ENCODE measurements at places on chromosomes 2 and 18.

DNA sequence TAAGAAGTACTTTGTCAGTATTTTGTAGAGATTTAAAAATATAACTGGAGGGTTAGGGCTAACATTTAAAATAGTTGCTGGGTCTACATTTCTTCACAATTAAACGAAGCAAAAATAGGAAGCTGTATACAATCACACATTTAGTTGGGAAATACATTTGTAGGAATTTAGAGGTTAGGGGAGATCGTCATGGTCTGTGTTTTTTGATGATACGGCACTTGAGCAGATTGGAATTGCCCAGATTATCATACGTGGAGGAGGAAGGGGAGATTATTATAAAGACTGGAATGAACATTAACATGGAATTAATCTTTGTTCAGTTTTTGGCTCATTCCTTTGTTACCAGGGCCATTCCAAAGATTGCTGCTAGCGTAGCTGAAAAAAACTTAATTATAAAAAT lies 84.6 kb downstream of the MTA3 start:
- DNase-seq, result no peak

- peak; percentile 73 for DNase-seq
Observed at GRCh38 chr2:226215902-226216503, 583.6 kb downstream of the IRS1 start.

GRCh38 chr2:33350632-33351031 lies 125.8 kb upstream of the RASGRP3 start:
- DNase-seq, result no peak

DNA sequence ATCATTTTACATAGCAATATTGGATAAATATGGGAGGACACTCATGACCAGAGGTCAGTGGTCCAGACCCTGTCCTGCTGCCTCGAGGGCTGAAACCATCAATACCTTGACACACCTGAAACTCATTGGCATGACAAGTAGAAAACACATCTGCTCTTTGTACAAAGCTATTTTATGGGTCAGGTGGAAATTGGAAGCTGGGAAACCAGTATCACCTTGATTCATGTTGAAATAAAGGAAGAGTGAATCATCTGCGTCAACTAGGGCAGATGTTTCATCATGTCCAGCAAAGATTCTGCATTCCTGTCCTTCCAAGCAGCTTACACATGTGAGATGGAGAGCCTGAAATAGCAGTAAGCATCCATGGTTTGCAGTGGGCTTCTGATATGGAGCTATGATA lies 80.0 kb upstream of the ERBB4 start:
- no peak for DNase-seq

- no peak for DNase-seq
Observed at GRCh38 chr2:71693286-71694270, 240.2 kb downstream of the DYSF start.

DNA sequence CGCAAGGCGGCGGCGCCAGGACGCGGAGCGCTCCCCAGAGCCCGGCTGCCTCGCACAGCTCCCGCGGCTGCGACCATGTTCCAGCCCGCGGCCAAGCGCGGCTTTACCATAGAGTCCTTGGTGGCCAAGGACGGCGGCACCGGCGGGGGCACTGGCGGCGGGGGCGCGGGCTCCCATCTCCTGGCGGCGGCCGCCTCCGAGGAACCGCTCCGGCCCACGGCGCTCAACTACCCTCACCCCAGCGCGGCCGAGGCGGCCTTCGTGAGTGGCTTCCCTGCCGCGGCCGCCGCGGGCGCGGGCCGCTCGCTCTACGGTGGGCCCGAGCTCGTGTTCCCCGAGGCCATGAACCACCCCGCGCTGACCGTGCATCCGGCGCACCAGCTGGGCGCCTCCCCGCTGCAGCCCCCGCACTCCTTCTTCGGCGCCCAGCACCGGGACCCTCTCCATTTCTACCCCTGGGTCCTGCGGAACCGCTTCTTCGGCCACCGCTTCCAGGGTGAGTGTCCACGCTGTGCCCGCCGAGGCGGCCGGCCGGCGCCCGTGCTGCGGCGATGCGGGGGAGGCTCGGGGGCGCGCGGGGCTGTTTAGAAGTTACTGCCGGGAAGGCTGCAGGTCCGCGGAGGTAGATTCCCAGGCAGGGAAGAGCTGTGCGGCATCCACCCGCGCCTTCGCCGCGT lies 696 bp downstream of the EMX1 start:
- DNase-seq, result no peak

DNA sequence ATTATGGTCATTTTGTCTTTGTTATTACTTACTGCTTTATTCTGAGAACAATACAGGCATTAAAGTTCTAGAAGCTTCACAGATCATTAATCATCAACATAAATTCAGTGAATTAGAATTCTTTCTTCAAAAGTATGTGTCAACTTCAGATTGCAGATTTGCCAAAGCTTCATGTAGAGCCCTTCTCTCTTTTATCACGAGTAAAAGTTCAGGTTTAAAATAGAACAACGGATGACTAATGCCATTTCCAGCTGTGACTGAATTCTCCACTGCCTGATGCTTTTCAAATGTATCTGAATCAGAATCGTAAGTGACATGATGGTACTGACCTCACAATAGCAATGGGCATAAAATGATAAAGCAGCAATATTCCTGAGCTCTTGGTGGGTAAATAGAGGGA lies 116.0 kb downstream of the ABCA12 start:
- no peak for DNase-seq

GRCh38 chr2:71277536-71278103 lies 50.7 kb upstream of the PAIP2B start:
- DNase-seq, result peak; percentile 2

DNA sequence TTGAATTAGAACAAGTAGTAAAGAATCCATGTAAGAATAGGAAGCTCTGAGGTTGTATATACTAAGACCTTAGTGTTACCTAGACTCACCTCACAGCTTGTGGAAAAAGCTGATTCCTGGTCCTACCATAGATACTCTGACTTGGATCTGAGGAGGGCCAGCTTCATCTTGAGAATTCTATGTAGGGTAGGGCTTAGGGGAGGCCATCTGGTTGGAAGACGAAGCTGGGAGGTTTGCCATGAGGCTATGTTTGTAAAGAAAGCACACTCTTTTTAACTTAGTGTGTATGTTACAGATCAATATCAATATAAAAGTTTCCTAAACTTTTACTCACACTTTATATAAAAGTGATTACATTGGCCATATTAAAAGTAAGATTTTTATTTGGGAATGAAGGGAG lies 77.1 kb upstream of the GALNT5 start:
- DNase-seq, result no peak

DNA sequence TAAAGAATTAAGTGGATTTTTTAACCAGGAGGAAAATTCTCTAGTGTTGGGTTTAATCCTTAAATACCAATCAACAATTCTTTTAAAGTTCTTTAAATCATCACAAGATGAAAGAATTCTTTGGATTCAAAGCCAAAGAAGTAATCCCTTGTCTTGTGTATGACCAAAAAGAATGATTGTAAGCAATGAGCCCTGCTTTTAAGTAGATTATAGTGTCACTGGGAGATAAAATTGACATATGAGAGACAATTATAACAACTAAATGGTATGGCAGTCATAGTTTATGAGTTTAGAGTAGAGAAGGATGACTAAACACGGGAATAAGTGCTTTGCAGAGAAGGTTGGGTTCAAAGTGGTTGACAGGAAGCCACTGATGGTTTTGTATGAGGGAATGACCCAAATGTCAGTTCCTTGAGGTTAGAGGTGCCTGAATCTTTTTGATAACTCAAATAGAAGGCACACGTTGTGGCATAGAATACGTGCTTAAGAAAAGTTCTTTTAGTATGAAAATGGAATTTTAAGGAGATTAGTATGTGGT lies 199.6 kb upstream of the TCF4 start:
- no peak for DNase-seq

DNA sequence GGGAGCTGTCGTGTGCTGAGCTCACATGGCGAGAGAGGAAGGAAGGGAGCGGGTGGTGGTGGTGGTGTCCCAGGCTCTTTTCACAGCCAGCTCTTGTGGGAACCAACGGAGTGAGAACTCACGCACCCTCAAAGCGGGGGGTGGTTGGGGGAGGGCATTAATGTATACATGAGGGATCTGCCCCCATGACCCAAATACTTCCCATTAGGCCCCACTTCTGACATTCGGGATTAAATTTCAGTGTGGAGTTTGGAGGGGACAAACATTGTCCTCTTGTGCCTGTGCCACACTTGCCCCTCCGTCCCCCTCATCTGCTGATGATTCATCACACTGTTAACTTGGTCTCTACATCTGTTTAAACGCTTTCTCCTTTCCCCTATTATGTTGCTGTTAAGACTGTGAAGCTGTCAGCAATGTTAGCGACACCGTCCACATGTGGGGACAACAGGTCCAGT lies 22.5 kb downstream of the INPP4A start:
- no peak for DNase-seq

DNA sequence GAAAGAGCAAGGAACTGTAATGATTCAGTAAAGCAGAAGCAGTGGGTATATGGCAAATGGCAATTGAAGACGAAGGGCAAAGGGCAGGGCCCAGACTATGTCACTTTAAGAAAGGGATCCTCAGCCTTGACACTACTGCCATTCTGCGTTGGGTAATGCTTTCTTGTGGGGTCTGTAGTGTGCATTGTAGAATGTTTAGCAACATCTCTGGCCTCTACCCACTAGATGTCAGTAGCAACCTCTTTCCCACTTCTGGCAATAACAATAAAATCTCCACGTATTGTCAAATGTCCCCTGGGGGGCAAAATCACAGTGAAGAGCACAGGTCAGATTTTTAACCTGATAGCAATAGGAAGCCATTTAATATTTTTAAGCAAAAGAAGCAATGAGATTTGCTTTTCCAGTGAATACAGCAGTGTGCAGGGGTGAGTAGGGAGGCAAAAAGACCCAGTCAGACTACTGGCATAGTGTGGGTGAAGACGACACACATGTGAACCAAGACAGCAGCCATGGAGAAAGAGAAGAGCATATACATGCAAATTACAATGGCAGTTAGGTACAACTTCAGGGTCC lies 209.5 kb downstream of the DYM start:
- DNase-seq, result no peak

DNA sequence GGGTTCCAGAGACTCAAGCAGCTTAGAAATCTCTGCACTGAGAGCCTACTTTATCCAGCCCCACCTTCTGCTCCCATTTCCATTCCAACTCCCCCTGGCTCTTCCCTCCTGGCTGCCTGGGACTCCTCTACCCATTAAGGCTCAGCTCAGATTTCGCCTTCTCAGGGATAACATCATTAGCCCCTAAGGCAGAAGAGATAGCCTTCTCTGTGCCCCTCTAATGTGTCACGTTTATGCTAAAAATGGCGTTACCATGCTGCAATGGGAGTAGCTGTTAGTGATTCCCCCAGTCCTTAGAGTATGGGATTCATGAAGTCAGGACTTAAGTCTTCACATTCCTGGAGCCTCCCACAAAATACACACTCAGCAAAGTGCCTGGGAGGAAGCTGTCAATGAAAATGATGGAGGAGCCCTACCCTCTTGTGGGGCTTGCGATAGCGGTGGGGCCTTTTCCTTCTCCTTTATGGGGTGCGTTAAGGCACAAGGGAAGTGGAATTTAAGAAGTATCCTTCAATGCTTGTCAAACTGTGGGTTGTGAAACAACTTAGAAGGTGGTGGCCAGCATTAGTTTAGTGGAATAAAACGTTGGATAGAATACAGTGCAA lies 144.7 kb upstream of the COPS8 start:
- no peak for DNase-seq

DNA sequence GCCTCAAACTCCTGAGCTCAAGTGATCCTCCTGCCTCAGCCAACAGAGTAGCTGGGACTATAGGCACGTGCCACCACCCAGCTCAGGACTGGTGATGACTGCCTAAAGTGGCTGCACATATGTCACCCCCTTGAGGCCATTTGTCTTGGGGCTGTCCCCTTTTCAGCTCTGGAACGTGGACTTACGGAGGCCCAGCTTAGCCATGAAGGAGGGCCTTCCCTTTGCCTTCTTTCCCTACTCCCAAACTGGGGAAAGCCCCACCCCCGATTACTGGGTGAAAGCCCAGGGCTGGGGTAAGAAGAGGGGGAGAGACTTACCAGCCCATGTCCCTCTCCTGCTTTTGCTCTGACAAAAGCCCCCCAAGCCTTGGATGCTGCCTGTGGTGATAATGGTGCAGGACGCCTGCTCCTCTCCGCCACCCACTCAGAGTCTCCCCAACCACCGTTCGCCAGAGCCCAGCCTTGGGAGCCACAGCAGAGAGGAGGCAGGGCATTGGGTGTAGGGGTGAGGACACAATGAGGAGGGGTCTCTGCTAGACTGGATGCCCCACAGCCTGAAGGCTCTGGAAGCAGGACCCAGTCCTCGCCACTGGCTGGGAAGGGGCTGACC lies 2.5 kb upstream of the DUSP2 start:
- DNase-seq, result peak; percentile 47

DNA sequence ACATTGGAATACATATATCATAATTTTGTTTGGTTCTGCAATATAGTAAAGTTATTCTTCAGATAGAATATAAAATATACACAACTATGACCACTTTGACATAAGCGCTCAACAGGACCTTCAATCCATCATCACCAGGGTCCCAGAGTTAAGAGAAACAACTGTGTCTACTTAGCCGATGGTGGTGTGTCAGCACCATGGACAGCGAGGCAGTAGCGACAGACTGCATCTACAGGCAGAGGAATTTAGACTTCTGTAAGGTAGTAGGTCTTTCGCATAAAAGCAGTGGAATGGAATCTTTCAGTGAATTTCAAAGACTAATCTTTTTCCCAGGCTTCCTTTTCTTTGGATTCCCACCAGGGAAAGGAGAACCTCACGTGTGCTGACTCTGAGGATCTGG lies 20.5 kb upstream of the LRPPRC start:
- no peak for DNase-seq

- no peak for DNase-seq
Observed at GRCh38 chr2:137115081-137115794, 349.9 kb downstream of the THSD7B start.

GRCh38 chr2:42960842-42961180 lies 168.4 kb upstream of the HAAO start:
- no peak for DNase-seq

All from CD4-positive, alpha-beta T cell (primary cell).